ENCODE measurements at places on chromosomes 6 and 20.

GRCh38 chr6:29751480-29751879, 28.2 kb downstream of the HLA-F start:
- no peak for DNase-seq

DNA sequence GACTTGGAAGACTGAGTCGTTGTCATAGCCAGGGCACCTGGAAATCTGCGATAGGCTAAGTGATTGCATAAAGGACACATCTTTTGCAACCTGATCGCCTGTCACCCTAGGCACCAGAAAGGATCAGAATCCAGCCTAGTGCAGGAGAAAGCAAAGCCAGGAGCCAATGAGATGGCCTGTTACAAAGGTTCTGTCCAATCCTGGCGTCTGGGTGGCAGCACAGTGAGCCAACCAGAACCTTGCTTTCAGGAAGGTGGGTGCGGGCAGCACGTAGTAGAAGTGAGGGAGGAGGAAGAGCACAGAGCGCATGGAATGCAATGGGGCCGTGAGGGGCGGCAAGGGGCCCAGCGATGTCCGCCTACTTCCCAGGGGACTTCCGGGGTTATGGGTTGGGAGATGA, 120.4 kb upstream of the GGTLC1 start:
- DNase-seq = no peak

DNA sequence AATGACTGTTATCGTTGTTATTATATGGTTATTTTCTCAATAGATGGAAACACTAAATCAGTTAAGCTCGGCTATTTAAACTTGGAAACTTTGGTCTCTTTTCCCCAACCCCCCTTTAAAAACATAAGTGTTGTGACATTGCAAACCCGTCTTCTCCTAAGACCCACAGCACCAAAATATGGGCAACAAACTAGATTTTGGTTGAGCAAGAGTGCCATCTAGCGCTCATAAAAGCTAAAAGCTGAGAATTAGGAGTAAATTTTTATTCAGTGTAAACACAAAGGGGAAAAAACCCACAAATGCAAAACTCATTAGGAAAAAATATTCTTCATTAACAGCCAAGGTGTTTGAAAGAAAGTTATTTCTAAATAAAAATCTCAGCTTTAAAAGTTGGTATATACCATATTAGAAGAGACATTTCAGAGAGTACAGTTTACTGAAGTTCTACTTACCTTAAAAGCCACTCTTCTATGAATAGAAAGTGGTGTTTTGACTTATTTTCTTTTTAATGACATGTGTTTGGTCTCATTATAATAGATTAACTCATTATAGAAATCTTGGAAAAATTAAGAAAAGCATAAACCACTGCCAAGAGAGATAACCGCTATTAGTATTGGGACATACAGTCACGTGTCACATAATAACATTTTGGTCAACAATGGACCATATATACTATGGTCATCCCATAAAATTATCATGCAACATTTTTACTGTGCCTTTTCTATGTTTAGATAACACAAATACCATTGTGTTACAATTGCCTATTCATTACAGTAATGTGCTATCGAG, 21.1 kb downstream of the SESN1 start:
- peak; percentile 41 for DNase-seq

DNA sequence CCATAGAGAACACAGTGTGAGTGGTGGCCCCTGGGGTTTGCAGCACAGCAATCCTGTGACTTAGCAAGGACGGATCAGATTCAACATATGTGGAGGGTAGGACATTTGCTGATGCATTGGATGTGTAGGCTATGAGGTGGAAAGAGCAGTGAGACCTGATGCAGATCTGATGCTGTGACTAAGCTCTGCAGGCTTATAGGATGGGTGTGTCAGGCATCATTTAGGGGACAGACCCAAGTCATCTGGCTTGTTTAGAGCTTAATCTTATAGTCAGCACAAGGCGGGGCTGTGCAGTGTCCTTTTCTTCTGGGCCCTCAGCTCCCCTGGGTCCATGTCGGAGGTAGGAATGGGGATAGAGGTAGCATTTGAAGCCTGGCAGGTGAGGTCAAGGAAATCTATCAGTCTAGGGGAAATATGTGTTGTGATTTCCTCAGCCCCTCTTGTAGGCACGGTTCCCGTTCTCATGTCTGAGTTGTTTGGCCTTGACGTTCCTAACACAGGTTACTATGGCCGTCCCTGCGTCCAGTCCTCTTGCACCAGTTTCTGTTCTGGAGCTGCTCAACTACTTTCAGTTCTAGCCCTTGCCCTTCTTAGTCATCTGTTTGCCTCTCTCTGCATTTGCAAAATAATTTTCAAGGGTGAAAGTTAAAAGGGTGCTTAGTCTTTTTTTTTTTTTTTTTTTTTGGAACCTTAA, 15.6 kb upstream of the MAPRE1 start:
- no peak for DNase-seq

GRCh38 chr6:52157301-52157941, 28.8 kb upstream of the IL17A start:
- DNase-seq = no peak

DNA sequence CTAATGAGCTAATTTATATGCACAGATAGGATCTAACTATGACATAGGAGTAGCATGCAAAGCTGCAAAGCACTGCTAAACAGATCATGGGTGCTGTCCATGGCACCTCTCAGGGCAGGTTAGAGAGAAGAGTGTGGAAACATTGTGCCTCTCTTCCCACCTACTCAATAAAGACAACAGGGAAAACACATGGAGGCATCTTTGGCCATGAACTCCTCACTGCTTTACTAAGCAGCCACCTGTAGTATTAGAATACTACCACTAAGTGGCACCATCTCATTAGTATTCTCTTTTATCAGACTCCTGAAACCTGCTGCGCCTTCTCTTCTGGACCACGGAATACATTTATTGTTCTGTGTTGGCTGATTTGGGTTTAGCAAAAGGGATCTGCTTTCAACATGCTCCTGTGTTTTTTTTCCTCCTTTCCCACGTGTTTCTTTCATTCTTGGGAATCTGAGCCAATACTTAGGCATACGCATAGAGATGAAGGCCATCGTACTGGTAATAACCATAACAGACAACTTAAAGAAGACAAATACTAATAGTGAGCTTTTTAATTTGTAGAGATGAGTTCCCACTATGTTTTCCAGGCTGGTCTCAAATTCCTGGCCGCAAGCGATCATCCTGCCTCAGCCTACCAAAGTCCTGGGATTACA, 9.4 kb upstream of the HDDC2 start:
- no peak for DNase-seq

GRCh38 chr6:161635975-161636374, 362.1 kb upstream of the AGPAT4 start:
- no peak for DNase-seq

GRCh38 chr6:74368746-74369145, 672.7 kb downstream of the CD109 start:
- DNase-seq = no peak

DNA sequence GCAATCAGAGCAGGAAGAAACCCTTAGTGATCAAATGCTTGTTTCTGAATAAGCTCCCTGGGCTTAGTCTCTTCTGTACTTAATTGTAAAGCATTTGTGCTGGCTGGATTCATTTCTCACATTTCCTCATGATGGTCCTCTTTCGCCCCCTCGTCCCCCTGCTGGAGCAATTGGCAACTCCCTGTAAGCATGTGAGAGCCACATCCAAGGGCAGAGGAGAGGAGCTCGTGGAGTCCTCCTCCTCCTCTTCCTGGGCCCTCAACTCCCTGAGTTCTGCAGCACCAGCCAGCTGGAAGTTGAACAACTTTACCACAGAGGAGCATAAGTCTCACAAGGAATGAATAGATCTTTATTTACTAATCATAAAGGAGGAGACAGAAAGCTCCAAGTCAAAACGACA, 12.6 kb downstream of the ANKEF1 start:
- DNase-seq = no peak

GRCh38 chr6:125375821-125376220, 74.1 kb upstream of the HDDC2 start:
- peak; percentile 28 for DNase-seq

GRCh38 chr6:43468748-43469681, 8.4 kb upstream of the TJAP1 start:
- no peak for DNase-seq

DNA sequence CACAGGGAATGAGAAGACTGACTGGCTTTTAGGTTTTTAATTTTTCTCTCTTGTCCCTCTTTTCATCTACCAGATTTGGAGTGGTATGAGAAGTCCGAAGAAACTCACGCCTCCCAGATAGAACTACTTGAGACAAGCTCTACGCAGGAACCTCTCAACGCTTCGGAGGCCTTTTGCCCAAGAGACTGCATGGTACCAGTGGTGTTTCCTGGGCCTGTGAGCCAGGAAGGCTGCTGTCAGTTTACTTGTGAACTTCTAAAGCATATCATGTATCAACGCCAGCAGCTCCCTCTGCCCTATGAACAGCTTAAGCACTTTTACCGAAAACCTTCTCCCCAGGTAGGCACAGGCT, 644 bp downstream of the MAD2L1BP start:
- no peak for DNase-seq

DNA sequence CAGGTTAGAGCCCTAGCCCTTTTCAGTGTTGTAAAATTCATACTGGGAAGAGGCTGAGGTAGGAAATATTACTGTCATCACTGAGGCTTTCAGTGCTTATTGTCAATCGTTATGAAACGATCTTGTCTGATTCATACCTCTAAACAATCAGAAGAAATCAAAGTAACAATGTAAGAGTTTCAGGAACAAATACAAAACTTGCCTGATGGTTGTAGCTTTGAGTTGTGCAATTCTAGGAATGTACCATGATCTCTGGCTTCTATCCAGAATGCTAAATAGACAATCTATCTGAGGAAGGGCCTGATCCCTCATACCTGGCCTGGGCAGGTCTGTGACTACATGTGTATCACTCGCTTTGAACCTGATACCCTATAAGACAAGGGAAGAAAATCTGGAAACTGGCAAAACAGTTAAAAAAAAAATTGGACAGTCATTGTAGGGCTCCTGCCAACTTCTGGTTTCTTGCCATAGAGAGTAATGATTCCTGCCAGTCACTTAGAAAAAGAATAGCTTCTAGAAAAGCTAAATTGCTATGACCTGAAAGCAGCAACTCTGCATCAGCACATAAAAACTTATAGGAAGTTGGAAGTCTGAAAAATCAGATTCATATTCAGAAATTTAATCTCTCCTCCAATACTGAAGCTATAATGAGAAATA, 234.7 kb downstream of the BTBD9 start:
- no peak for DNase-seq

- DNase-seq = no peak
Observed at GRCh38 chr6:43368259-43369160, 937 bp downstream of the ZNF318 start.

DNA sequence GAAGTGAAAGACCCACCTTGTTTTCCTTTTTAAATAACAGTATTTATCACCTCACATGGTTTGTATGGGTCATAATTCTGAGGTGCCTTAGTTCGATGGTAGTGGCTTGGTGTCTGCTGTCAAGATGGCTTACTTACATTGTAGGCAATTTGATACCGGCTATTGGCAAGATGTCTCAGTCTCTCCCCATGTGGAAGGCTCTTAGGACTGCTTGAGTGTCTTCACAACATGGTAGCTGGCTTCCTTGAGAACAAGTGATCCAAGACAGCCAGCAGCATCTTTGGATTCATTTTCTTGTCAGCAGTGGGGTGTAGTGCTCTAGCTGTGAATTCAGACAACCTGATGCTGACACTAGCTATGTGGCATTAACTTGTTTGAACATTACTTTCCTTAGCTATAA, 70.1 kb downstream of the CBFA2T2 start:
- no peak for DNase-seq

DNA sequence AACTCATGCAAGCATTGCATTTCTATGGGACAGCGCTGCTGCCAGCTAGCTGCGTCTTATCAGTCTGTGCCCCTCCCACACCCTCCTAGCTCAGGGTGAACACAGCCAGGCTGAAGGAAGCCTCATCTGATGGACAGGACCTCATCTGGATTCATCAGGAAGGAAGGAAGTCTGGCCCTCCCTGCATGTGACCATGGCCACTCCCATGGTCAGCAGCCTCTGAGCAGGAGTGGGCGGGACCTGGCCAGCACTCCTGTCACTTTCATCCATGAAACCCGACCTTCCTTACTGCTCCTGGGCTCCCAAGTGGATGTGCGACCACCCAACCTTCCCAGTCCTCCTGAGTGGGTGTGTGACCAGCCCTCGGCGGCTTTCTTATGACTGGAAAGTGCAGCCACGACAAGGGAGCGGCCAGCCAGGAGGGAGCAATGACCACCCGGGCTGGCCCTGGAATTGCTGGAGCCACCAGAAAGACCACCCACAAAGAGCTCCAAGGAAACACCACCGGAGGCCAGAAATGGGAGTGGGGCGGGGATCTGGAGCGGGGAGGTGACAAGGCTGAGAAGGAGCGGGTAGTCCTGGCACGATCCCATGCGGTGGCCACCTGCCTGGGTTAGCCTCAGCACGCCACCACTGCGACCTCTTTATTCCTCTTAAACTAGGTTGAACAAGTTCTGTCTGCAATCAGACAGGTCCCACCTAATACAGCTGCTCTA, 241.2 kb downstream of the TTLL2 start:
- DNase-seq = no peak

DNA sequence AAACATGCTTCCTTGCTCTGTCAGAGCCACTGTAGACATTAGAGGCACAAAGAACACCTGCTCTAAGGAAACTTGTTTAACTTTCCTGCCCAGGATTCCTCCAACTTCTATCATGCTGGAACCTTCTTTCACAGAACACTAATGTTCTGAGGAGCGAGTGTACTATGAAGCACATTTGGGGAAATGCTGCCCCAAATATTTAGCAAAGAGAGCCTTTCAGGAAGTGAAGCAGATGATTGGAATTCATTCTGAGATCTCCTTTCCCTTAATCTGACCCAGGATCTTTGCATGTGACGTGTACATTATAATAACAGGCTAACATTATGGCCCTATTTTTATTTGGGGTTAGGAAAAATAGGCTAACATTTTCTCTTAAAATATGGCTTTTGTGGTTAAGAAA, 21.0 kb upstream of the FYN start:
- no peak for DNase-seq

Measured in AG09309 (cell line).